COLO829 (cell line): ENCODE measurements at places on chromosomes 12 and 14.

DNA sequence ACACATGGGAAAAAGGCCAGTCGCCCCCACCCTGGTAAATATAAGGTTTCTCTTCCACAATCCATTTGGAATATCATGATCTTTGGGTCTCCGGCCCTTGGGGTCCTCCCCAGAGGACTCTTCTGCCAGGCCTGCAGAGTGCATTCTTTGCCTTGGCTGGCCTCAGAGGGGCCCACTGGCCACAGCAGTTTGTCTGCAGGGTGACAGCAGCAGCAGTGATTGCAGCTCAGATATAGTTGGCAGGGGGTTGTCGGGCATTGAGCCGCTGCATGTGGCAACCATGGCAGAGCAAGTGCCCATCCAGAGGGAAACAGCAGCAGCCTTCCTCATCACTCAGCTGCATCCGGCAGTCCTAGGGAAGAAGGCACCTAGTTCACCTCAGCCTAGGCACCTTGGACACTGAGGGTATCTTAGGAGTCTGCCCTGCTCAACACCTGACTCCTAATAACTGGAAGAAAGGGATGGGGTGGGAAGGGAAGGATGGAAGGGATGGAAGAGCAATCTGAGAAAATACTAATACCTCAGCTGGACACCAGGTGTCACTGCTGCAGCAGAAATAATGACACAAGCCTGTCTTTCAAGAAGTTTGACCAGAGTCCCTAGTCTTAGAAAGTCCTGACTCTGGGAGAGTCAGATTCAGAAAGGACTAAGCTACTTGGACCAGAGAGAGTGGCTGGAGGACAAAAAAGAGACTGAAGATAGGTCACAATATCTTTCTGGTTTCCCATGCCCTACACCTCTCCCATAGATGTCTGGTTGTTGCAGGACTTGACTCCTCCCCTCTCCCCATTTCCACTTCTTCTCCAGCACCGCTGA is 8.9 kb downstream of the AJUBA start:
- peak; percentile 64 for DNase-seq

- DNase-seq, result no peak
Observed at GRCh38 chr14:66471584-66471983, 14.6 kb upstream of the CCDC196 start.

DNA sequence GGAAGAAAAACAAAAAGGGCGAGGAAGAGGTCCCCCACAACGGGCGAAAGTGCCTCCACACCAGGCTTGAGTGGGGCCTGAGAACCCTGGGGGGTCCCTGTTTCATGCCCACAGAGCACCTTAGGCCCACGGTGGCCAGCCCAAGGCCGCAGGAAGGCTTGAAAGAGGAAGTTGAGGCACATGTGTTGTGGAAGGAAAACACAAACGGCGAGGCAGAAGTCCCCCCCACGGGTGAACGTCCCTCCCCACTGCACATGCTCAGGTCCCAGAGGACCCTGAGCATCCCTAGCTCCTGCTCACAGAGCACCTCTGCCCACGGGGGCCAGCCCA is 371.5 kb downstream of the ALG10 start:
- DNase-seq, result no peak

DNA sequence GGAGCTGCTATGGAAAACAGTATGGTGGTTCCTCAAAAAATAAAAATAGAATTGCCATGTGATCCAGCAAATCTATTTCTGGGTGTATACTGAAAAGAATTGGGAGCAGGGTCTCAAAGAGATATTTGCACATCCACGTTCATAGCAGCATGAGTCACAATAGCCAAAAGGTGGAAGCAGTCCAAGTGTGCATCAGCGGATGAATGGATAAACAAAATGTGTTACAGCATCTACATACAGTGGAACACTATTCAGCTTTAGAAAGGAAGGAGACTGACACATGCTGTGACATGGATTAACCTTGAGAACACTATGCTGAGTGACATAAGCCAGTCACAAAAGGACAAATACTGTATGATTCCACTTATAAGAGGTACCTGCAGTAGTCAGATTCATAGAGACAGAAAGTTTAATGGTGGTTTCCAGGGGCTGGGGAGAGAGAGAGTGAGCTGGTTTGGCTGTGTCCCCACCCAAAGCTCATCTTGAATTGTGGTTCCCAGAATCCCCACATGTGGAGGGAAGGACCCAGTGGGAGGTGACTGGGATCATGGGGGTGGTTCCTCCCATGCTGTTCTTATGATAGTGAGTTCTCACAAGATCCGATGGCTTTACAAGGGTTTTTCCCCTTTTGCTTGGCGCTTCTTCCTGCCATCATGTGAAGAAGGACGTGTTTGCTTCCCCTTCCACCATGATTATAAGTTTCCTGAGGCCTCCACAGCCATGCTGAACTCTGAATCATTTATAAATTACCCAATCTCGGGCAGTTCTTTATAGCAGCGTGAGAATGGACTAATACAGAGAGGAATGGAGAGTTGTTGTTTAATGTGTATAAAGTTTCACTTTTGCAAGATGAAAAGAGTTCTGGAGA is 17.6 kb upstream of the TBC1D30 start:
- DNase-seq, result no peak

GRCh38 chr12:117361347-117361751 is at the start of gene NOS1:
Gene NOS1, minus strand, starts transcription at chr12:117361626. Its CDS starts 30,557 bp downstream, at chr12:117331069.
- DNase-seq, result no peak

- DNase-seq, result no peak
Observed at GRCh38 chr12:88784166-88784565, 203.9 kb upstream of the KITLG start.

GRCh38 chr14:56659964-56660551 is 80.5 kb downstream of the TMEM260 start:
- DNase-seq, result peak; percentile 76

- DNase-seq, result no peak
Observed at GRCh38 chr12:27290501-27291168, 42.0 kb upstream of the BMAL2 start.

DNA sequence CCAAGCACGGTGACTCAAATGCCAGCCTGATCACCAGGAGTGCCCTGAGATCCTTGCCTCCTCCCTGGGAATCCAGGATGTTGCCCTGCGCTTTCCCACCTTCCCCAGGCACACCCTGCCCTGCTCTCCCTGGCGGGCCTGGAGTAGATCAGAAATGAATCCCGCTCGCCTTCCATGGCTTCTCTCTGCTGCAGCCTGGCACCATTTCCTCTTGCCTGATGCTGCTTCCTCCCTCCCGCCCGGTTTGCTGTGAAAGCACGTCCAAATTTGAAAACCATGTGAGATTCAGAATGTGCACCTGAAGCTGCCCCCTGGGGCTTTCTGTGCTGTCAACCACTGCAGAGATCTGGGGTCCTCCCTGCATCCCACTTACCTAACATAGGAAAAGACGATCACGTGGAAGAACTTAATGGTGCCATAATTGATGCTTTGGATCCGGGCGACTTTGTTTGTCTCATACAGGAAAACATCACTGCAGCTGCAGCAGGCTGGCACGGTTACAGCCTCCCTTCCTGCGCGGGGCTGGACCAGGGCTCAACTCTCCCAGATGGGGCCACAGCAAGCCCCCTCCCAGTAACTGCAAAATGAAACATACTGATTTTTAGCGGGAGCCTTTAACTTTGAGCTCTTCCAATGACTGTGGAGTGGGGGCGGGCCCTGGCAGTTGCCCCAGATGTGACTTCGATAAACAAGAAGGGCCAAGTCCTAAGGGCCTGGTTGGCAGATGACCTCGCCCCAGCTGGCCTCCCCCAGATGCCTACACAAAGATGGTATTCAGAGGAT is 24.9 kb upstream of the C12orf76 start:
- DNase-seq, result peak; percentile 62

GRCh38 chr12:99960311-99960710 is 24.4 kb downstream of the ANKS1B start:
- no peak for DNase-seq

DNA sequence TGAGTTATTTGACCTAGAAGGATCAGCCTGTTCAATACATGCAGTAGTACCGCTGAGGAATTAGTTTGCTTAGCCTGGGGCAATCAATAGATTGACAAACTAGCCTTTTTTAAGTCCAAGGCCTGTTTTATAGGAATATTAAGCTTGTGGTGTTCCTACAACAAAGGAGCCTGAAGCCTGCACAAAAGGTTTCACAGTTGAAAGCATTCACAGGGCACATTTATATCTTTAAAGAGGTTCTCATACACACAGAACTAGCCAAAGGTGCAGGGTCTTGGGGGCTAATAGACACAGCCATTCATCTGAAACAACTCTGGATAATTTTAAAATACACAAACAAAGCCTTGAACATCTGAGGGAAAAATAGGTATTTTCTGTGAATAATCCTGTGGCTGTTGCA is 160.3 kb downstream of the RPS29 start:
- DNase-seq, result no peak

DNA sequence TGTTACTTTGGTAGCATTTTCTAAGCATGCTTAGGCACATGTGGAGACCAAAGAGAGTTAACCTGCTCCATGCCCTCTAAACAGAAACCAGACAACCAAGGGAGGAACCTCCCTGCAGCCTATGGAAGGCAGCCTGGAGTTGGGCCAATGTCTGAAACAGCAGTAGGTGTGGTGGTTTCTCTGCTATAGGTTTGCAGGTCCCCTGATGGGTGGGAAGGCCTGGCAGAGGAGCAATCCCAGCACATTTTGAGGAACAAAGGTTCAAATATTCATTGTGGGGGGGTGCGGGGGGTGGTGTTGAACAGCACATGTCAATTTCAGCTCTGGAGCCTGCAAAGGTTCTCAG is 65.4 kb downstream of the DACT1 start:
- no peak for DNase-seq

DNA sequence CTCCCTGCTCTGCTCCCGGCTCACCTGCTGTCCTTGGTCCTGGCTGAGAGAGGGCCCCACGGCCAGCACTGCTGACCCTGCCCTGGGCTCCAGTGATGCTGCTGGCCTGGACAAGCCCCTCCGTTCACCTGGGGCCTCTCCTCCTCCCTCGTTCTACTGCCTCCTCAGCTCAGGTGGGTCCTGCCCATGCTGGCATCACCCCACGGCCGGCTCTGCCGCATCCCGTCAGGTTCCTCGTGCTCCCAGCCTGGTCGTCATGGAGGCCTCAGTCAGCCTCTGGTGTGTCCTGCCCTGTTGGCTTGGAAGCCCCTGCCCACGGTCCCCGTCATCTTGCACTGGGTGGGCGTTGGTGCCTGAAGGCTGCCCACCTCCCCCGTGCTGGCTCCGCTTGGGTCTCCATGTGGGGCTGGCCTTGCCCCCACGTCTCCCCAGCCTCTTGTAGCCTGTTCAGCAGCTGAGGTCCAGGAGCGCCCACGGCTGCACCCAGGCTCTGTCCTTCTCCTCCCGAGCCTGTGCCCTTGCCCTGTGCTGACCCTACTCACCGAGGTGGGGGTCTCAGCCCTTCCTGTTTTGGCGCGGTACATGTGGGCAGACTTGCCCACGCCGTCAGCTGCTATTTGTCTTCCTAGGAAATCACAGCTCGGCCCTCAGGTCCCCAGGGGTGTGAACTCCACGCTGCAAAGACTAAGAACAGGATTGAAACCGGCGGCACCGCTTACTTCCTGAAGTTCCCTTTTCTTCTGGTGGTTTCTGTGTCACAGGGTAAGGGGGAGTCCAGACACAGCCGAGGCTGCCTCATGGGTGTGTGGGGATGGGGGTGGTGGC is 121.6 kb downstream of the TMEM121 start:
- no peak for DNase-seq

- no peak for DNase-seq
Observed at GRCh38 chr14:94805680-94806288, 35.9 kb upstream of the GSC start.

DNA sequence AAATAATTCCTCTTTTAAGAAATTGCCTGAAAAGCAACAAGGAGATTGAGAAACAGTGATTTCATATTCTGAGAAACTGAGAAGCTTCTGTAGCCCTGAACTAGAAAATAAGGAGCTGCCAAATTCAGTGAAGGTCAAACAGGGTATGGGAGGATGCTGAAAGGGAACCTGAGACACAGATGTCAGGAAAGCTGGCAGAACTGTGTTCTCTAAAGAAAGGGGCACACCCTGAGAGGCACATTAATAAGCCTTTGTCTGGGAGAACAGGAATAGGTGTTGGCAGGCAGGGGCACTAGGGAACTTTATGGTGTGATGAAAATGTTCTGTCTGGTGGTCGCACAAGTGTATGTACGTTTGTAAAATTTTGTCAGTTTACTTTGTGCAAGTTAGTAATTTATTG is 29.6 kb downstream of the VRK1 start:
- no peak for DNase-seq

DNA sequence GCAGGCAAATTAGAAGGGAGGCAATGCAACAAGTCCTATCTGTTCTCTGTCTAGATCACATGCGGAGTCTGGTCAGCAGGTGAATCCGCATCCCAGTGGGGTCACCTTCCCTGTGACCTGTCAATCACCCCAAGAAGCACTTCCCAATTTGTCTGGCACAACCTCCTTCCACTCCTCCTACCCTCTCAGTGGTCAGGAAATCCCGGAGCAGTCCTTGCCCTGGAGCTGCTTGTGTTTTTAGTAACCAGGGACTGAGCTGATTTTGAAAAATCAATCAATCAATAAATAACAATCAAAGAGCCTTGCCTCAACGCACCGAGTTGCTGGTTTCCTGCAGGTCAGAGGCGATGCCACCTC is 572 bp upstream of the ACSS3 start:
- DNase-seq, result no peak

- no peak for DNase-seq
Observed at GRCh38 chr14:64114796-64115195, 179.4 kb downstream of the ESR2 start.

GRCh38 chr12:4119157-4119761 is 154.3 kb upstream of the CCND2 start:
- DNase-seq, result no peak

GRCh38 chr14:105141026-105141425 is 27.6 kb downstream of the JAG2 start:
- DNase-seq, result no peak

DNA sequence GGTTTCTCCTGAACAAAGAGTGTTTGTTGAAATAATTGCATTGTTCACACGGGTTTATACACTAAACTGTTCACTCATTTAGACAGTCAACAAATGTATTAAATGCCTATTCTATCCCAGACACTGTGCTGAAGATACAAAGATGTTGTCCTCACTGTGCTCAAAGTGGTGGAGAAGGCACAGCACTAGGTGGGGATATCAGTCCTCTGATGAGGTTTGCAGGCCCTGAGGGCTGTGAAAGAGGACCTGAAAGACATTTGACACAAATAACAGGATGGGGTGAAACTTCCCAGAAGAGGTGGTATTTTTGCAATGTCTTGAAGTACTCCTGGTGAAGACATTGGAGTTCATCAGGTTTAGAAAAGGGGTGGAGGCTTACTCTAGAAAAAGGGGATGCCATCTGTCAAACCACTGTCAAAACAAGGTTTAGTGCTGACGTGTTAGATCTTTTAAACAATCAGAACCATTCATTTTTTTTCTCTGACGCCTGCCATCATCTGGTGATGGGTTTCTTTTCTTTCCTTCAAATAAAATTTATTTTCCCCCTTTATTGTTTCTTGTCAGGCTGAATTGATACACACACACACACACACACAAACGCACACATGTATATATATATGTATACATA is 69.5 kb downstream of the ACSS3 start:
- DNase-seq, result peak; percentile 2

DNA sequence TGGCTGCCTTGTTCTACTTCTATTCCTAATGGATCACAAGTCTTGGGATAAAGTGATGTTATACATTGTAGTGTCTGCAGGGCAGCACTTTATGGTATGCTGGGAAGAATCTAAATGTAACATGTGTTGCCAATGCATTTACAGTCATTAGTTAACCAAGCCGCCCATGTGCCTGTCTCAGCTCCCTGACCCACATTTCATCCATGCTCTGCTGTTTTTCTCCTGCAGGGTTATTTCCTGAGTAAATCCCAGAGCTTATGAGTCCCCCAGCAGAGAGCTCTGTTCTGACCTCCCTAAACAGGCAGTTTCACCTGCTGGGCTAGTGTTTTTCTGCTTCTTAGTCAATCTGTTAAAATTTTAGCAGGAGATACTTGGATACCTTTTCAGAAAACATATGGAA is 4.4 kb upstream of the TMTC2 start:
- no peak for DNase-seq
